H9 (cell line): ENCODE measurements at places on chromosomes 13 and 19.

- no peaks in the 10 kb centered on the region; the same call in 1 of the 2 replicates for H3K4me1 ChIP-seq
- H3K36me3 ChIP-seq: no peaks in the 10 kb centered on the region
These were observed 116.2 kb upstream of the FNDC3A start for GRCh38 chr13:48859272-48860105.

DNA sequence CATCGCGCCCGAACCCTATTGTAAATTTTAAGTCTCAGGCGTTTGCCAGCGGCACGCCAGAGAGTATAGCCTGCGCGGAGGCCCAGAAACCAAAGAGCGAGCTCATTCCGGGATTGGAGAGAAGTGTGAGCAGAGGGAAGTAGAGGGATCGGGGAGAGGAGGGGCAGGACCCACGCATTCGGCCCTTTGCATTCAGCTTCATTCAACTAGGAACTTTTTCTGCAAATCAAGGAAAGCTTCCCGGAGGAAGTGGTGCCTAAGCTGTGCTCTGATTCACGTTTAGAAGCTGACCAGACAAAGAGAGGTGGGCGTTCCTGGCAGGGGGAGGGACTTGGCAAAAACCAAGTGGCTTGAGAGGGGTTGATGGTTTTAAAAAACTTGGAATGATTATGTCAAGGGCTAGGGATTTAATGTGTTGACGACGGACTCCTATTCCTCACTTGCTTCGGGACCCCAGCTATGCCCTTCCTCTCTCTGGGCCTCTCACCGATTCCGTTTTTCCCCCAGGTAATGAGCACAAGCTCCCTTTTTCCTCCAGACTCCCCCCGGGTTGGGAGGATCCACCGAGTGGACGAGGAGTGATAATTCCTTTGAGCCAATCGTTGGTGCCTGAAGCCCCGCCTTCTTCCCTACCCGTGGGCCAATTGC is 811 bp upstream of the PRMT1 start:
- peaks cover 19% of the 10 kb centered on the region for H3K36me3 ChIP-seq
- peaks cover 6% of the 10 kb centered on the region for H3K4me1 ChIP-seq
- peak overlapping the region; percentile 85 for H3K27ac ChIP-seq

DNA sequence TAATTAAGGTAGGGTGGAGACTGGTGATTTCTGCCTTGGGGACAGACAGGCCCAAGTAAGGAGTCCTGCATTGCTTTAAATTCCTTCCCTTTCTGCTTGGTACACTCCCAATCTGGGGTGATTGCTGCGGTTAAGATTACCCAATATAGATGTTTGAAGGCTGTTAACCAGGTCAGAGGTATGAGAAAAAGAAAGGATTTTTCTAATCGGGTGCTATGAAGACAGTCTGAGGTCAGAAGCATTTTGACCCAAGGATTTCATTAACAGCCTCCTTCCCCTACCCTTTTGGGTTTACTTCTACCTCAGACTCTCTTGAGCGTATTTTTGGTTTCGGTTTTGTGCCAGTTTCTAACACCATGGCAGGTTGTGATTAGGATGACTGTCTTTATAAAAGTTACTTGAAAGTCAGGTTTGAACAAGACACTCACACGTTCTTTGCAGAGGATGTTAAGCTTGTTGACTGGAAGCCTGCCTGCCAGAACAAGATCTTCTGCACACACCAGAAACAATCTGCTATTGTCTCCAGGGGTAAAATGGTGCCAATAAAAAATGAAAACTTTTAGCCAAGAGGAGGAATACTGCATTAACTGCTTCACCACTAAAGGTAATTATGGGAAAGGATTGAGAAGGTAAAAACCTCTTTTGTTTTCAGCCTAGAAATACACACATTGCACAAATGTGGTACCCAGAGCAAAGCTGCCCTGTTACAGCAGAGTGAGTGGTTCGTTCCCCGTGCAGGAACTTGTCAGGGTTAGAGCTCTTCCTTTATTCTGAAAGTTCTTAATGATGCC is 108.8 kb downstream of the NDFIP2 start:
- no peak overlapping the region for H3K27ac ChIP-seq
- no peaks in the 10 kb centered on the region for H3K36me3 ChIP-seq
- no peak overlapping the region for H3K4me3 ChIP-seq
- no peaks in the 10 kb centered on the region for H3K4me1 ChIP-seq

DNA sequence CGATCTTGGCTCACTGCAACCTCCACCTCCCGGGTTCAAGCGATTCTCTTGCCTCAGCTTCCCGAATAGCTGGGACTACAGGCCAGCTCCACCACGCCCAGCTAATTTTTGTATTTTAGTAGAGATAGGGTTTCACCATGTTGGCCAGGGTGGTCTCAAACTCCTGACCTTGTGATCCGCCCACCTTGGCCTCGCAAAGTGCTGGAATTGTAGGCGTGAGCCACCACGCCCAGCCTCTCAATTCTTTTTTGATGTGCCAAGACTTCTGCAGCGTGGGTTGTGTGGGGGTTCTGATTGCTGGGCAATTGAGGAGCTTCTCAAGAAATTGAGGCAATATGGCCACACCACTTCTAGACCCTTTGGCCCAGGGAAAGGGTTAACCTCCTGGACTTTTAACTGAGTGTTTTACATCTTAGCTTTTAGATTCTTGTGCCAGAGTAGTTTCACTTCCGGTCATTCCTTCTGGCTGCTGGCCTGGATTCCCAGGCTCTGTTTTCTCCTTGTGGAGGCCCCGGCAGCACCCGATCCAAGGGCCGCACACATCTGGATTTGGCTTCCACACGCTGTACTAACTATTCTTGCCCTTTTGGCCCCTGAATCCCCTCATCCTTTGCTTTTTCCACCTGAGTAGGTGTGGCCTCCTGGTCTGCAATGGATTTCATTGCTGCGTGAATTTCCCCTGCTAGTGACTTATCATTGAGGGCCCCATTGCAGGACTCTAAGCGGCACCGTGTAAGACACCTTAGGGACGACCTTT is 14.7 kb downstream of the SMARCA4 start:
- H3K27me3 ChIP-seq: no peaks in the 10 kb centered on the region
- no peak overlapping the region for H3K27ac ChIP-seq
- H3K36me3 ChIP-seq: peaks cover 24% of the 10 kb centered on the region
- H3K4me1 ChIP-seq: no peaks in the 10 kb centered on the region
- H3K4me3 ChIP-seq: no peak overlapping the region
- no peak for DNase-seq

DNA sequence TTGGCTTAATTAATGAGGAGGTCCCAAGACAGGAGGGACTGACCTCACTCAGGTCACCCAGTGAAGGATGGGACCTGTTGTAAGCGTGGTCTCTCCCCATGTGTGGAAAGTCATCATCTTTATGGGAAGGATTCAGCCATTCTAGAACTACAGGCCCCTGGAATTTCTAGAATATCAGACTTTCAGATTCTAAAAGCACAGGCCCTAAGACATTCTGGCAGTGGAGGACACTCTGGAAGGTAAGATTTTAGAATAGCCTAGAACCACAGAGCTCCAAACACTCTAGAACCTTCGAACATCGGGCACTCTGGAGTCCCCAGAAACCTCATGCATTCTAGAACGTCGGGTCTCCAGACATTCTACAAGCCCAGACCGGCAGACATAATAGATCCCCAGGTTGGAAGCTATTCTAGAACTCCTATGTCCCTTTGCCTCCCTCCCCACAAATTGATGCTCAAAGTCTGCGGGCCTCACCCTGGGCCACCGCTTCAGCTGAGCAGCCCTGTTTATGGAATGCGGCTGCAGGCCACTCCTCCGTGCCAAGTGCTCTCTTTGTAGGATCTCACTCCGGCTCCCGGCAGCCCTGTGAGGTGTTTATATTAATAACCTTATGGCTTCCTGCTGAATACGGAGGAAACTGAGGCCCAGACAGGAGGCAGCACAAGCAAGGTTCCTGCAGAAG is 1.9 kb upstream of the KLK15 start:
- H3K4me1 ChIP-seq: no peaks in the 10 kb centered on the region; the same call in 1 of the 2 replicates
- H3K4me3 ChIP-seq: peak overlapping the region; percentile 79
- no peaks in the 10 kb centered on the region; the same call in 1 of the 2 replicates for H3K27me3 ChIP-seq

DNA sequence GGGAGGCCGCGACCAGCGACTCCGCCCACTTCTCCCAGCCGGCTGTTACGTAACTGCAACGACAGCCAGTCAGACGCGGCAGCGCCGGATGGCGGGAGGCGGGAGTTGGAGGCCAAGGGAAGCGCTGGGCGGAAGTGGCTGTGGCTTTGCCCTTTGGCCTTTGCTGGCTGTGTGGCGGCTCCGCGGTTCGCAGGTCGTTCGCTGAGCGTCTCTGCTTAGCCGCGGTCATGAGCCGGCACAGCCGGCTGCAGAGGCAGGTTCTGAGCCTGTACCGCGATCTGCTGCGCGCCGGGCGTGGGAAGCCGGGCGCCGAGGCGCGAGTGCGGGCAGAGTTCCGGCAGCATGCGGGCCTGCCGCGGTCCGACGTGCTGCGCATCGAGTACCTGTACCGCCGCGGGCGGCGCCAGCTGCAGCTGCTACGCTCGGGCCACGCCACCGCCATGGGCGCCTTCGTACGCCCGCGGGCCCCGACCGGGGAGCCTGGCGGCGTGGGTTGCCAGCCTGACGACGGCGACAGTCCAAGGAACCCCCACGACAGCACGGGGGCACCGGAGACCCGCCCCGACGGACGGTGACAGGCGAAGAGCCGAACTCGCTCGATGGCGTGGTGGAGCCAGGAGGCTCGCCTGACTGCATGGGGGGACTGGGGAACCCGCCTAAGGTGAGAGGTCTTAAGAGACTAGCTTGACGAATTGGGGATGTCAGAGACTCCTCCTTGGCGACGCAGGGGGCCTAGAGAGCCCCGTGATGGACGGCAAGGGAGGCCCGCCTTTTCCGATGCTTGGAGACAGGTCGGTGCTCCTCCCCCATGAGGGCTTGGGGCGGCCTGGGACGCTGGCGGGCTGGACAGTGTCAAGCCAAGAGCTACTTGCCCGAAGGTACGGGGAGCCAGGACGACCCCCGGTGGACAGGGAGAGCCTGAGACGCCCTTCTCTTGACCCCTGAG is at the start of gene SDHAF1:
SDHAF1 (plus strand) TSS at position 141 of the 946 bp plus-strand sequence; CDS start at position 228, 87 bp downstream.
- peak within 1 kb of the TSS; percentile 83 for H3K4me3 ChIP-seq
- H3K27ac ChIP-seq: no peak within 1 kb of the TSS
- DNase-seq: peak; percentile 96
- H3K27me3 ChIP-seq: no peaks in the 10 kb centered on the region
- H3K4me1 ChIP-seq: no peaks in the 10 kb centered on the region

- no peak for DNase-seq
- no peak overlapping the region for H3K27ac ChIP-seq
- no peaks in the 10 kb centered on the region for H3K4me1 ChIP-seq
- peaks cover 2% of the 10 kb centered on the region; the same call in 2 of the 3 replicates for H3K36me3 ChIP-seq
- no peaks in the 10 kb centered on the region for H3K27me3 ChIP-seq
- no peak overlapping the region for H3K4me3 ChIP-seq
These were observed 67.9 kb downstream of the ATP11A start for GRCh38 chr13:112757759-112758086.

DNA sequence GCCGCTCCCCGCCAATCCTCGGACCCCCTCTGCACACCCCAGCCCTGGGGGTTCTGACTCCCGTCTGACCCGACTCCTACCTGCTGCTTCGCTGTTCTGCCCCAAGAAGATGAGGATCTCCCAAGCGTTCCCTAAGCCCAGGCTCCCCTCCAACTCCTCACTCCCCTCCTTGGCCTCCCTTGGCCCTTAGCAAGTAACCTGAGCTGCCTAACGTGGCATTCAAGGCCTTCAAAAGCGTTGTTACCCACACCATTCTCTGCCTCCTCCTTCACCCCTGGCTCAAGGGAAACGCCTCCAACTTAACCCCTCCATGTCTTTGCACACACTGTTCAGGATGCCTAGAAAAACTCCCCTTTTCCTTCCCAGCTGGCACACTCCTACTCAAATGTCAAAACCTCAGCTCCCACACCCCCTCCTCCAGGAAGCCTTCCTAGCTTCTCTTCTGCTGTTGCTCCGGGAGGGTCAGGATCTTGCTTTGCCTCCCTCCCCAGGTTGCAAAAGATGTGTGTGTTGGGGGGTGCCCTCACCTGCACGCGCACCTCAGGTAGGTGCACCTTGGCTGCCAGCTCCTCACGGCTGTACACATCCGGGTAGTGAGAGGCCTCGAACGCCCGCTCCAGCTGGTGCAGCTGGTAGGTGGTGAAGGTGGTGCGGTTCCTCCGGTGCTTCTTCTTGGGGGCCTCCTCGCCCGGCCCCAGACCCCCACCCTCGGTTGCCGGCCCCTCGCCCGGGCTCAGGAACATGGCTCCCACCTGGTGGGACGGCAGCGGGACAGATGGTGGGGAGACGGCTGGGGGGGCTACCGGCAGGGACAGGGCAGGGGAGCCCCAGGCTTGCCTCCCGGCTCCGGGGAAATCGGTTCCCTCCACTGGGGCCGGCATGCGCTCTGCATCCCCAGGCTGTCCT is 775 bp downstream of the RAX2 start:
- H3K4me3 ChIP-seq: no peak overlapping the region

GRCh38 chr13:93086329-93086728 is 140.3 kb upstream of the GPC6 start:
- H3K27me3 ChIP-seq: no peaks in the 10 kb centered on the region
- no peak overlapping the region for H3K27ac ChIP-seq
- no peak for DNase-seq
- no peaks in the 10 kb centered on the region for H3K4me1 ChIP-seq

DNA sequence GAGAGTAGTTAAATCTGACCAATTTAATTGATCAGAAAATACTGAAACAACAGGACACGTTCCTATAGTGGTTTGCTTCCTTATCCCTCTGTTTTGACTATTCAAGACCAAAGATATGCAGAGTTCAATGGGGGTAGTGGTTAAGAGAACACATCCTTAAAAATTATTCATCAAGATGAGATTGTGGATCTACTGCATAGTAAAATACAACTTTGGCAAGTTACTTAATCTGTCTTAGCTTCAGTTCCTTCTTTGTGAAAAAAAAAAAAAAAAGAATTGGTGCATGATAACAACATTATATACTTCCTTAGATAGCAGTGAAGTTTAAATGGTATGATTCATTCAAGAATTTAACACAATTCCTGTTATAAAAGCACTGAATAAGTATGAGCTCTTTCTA is 552.1 kb downstream of the DCT start:
- H3K4me3 ChIP-seq: no peak overlapping the region
- H3K36me3 ChIP-seq: no peaks in the 10 kb centered on the region
- H3K4me1 ChIP-seq: no peaks in the 10 kb centered on the region
- no peaks in the 10 kb centered on the region for H3K27me3 ChIP-seq
- DNase-seq: no peak
- no peak overlapping the region for H3K27ac ChIP-seq

GRCh38 chr13:99926014-99926731 is 45.4 kb downstream of the ZIC5 start:
- H3K36me3 ChIP-seq: no peaks in the 10 kb centered on the region
- no peak overlapping the region for H3K4me3 ChIP-seq
- no peak overlapping the region for H3K27ac ChIP-seq
- no peak for DNase-seq

- no peaks in the 10 kb centered on the region for H3K36me3 ChIP-seq
- no peak overlapping the region for H3K4me3 ChIP-seq
- no peaks in the 10 kb centered on the region for H3K4me1 ChIP-seq
- no peaks in the 10 kb centered on the region for H3K27me3 ChIP-seq
These were observed 725.2 kb upstream of the SLITRK1 start for GRCh38 chr13:84607261-84608013.

GRCh38 chr13:53847502-53847901 is 818.9 kb downstream of the OLFM4 start:
- DNase-seq: no peak
- H3K4me1 ChIP-seq: 0 out of 2 replicates have a peak, but pooled peaks cover 8% of the 10 kb centered on the region
- no peaks in the 10 kb centered on the region for H3K27me3 ChIP-seq
- no peak overlapping the region for H3K4me3 ChIP-seq
- no peaks in the 10 kb centered on the region for H3K36me3 ChIP-seq
